ENCODE measurements at places on chromosomes 3 and 15.

GRCh38 chr3:126957776-126958637 lies 24.9 kb upstream of the PLXNA1 start:
- peaks cover 11% of the 10 kb centered on the region for H3K27me3 ChIP-seq
- no peak for DNase-seq
- H3K4me3 ChIP-seq = no peak overlapping the region
- no peak overlapping the region for H3K27ac ChIP-seq
- peaks cover 3% of the 10 kb centered on the region for H3K4me1 ChIP-seq

DNA sequence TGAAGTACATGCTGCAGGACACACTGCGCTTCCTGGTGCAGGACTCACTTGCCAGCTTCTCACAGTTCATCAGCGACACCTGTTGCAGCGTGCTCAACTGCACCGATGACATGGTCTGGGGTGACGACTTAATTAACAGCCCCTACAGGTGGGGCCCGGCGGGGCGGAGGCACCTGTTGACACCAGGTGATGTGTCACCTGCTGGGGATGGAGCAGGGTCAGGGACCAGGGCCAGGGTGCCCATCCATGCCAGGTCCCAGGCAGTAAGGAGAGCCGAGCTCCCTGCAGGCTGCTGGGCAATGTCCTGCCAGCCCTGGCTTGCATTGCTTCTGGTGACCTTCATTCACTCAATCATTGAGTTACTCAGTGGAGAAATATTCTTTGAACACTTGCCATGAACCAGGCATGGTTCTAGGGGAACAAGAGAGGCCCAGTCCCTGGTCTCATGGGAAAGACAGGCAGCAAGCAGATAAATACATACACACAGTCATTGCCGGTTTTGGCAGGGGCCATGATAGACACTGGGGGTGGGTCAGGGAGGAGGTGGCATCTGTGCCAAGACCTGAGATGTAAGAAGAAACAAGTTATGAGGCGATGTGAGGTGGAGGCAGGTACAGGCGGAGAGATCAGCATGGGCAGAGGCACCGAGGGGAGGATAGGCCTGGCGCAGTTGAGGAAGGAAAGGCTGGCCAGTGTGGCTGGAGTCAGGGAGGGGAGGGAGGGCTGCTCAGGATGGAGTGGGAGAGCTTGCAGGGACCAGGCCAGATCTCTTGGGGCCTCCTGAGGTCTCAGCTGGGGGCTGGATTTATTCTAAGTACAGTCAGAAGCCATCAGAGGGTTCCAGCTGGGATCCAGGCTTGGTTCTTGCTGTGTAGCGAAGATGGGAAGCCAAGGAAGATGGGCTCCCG lies 30.8 kb downstream of the DNAH1 start:
- no peaks in the 10 kb centered on the region for H3K27me3 ChIP-seq
- DNase-seq = no peak
- H3K36me3 ChIP-seq = no peaks in the 10 kb centered on the region
- H3K4me1 ChIP-seq = no peaks in the 10 kb centered on the region

GRCh38 chr3:127170814-127171213 lies 22.1 kb upstream of the PRR23E start:
- H3K36me3 ChIP-seq = no peaks in the 10 kb centered on the region
- no peak overlapping the region for H3K4me3 ChIP-seq
- H3K4me1 ChIP-seq = peaks cover 26% of the 10 kb centered on the region

DNA sequence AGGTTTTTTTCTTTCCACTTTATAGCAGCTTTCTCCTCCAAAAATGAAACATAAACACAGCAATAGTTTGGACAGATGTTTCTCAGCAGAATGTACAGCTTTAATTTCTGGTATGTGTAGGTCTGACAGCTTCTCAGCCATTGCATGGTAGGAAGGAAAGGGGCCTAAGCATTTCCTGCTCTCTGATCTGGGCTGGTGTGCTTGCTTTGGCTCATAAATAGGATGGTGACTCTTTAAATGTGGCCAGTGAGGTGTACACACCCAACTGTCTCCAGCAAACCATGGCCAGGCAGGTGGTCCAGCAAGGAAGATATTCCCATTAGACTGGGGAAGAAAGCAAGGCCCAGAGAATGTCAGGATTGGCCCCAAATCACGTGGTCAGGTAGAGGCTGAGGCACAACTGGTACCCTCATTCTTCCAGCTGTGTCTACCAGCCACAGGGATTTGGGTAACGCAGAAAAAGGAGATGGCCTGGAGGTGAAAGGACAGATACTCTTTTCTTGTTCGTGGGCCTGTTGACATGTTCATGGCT lies 52.1 kb downstream of the ITGA11 start:
- peaks cover 5% of the 10 kb centered on the region for H3K4me1 ChIP-seq
- H3K4me3 ChIP-seq = no peak overlapping the region
- H3K27ac ChIP-seq = no peak overlapping the region
- H3K27me3 ChIP-seq = no peaks in the 10 kb centered on the region
- H3K36me3 ChIP-seq = no peaks in the 10 kb centered on the region
- DNase-seq = no peak

DNA sequence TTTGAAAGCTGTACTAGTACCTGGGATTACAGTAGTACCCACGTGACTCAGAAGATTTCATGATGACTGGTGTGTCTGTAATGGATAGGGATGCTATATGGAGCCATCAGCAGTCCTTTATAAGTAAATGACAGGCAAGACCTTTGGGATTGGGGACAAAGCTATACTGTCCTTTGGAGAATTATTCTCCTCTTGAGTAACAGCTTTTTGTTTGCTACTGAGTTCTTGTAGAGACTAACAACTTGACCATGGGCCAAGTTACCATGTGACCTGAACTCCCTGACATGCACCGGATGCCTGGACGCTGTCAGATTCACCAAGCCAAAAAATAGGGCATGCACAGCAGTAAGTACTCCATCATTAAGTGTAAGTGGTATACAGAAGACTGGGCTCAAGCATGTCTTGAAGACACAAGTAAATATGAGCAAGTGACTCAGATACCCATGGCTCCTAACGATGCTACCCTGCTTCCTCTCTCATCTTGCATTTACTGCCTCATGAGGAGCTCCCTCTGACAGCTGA lies 12.9 kb downstream of the SEC11A start:
- no peak for DNase-seq
- no peaks in the 10 kb centered on the region for H3K36me3 ChIP-seq
- no peaks in the 10 kb centered on the region for H3K27me3 ChIP-seq
- H3K4me1 ChIP-seq = no peaks in the 10 kb centered on the region
- H3K4me3 ChIP-seq = no peak overlapping the region

GRCh38 chr3:149473357-149474249 lies 894 bp upstream of the TM4SF4 start:
- H3K4me3 ChIP-seq = no peak overlapping the region
- peaks cover 45% of the 10 kb centered on the region for H3K4me1 ChIP-seq
- H3K27ac ChIP-seq = peak overlapping the region; percentile 75

GRCh38 chr3:11392014-11392859 lies 120.0 kb downstream of the ATG7 start:
- peak overlapping the region; percentile 61 for H3K27ac ChIP-seq
- H3K4me1 ChIP-seq = peaks cover 34% of the 10 kb centered on the region
- peaks cover 7% of the 10 kb centered on the region for H3K36me3 ChIP-seq
- no peak overlapping the region for H3K4me3 ChIP-seq
- no peaks in the 10 kb centered on the region for H3K27me3 ChIP-seq

- H3K36me3 ChIP-seq = peaks cover 26% of the 10 kb centered on the region
- DNase-seq = no peak
- H3K4me3 ChIP-seq = no peak overlapping the region
- no peak overlapping the region for H3K27ac ChIP-seq
- H3K4me1 ChIP-seq = peaks cover 6% of the 10 kb centered on the region
- no peaks in the 10 kb centered on the region for H3K27me3 ChIP-seq
These were observed 10.6 kb downstream of the UBR1 start for GRCh38 chr15:43095243-43095642.

GRCh38 chr3:188439080-188439479 lies 285.1 kb downstream of the LPP start:
- H3K27ac ChIP-seq = no peak overlapping the region
- H3K4me1 ChIP-seq = peaks cover 15% of the 10 kb centered on the region
- no peaks in the 10 kb centered on the region for H3K27me3 ChIP-seq
- no peak overlapping the region for H3K4me3 ChIP-seq
- no peaks in the 10 kb centered on the region for H3K36me3 ChIP-seq
- no peak for DNase-seq

DNA sequence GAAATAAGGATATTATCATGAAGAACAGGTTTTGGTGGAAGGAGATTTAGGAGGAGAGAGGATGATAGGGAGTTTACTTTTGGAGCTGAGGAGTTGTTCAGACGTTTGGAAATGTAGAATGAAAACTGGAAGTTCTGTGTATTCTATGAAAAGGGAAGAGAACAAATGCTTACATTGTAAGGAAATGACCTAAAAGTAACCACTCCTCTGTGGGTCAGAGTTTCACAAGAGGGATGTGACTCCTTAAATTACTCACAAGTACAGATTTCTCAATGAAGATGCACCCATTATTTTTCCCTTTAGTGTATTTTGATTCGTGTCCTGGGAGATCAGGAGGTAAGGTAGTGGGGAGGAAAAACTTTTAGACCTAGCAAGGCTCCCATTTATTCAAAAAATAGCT lies 4.0 kb downstream of the RNF13 start:
- H3K36me3 ChIP-seq = peaks cover 11% of the 10 kb centered on the region
- DNase-seq = no peak
- H3K4me3 ChIP-seq = no peak overlapping the region
- H3K4me1 ChIP-seq = peaks cover 29% of the 10 kb centered on the region
- H3K27me3 ChIP-seq = no peaks in the 10 kb centered on the region

GRCh38 chr15:40366457-40367370 lies 8.7 kb downstream of the DISP2 start:
- no peak overlapping the region for H3K27ac ChIP-seq
- DNase-seq = no peak
- no peaks in the 10 kb centered on the region for H3K36me3 ChIP-seq

GRCh38 chr3:158970006-158970405 lies 168.2 kb downstream of the MFSD1 start:
- no peak overlapping the region for H3K4me3 ChIP-seq
- H3K36me3 ChIP-seq = no peaks in the 10 kb centered on the region
- DNase-seq = no peak
- no peaks in the 10 kb centered on the region for H3K4me1 ChIP-seq
- no peak overlapping the region for H3K27ac ChIP-seq
- peaks cover 2% of the 10 kb centered on the region for H3K27me3 ChIP-seq

DNA sequence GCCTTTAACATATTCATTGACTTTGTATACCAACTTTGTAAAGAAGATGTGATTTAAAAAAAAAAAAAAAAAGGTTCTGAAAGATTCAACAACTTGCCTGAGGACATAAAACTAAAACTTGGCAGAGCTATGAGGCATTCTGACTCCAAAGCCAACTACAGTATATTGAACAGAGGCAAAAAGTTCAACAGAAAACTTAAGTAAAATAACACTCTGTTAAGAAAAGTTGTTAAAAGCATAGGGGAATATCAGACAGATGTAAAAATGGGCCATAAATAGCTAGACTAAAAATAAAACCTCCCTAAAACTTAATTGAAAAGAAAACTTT lies 23.4 kb downstream of the GOLIM4 start:
- H3K27ac ChIP-seq = peak overlapping the region; percentile 95
- H3K36me3 ChIP-seq = peaks cover 5% of the 10 kb centered on the region

DNA sequence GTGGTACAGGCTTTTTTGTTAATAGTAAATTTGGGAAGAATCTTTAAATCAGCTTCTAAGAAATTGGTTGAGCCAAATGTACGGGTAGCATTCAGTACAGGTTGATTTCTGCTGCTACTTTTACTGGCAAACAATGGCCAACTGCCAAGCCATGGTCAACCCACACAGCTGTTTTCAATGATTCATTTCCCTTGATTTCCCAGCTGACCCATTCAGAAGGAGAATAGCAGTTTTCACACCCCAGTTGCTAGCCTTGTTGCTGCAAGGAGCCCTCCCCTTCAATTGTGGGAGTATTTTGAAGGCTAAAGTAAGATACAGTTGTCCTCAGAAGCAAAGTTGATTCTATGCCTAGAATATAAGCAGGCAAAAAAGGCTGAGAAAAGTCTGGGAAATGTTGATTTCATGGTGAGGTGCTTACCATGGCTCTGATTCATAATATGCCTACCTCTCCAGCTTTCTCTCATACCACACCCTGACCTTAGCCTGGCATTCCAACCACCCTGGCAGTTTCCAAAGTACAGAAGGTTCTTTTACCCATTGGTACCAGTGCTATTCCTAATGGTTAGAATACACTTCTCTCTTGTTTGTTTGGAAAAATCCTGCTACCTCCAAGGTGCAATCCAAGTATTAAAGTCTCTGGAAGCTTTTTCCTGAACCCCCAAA lies 320.3 kb upstream of the TGFBR2 start:
- DNase-seq = no peak
- peaks cover 8% of the 10 kb centered on the region for H3K4me1 ChIP-seq
- no peak overlapping the region for H3K4me3 ChIP-seq
- H3K27me3 ChIP-seq = no peaks in the 10 kb centered on the region

GRCh38 chr3:57756528-57757401 lies 656 bp downstream of the SLMAP start:
- peaks cover 2% of the 10 kb centered on the region for H3K36me3 ChIP-seq
- H3K27ac ChIP-seq = peak overlapping the region; percentile 98
- no peaks in the 10 kb centered on the region for H3K27me3 ChIP-seq
- DNase-seq = peak; percentile 57
- peaks cover 44% of the 10 kb centered on the region for H3K4me1 ChIP-seq

GRCh38 chr15:38905632-38906031 lies 341.0 kb upstream of the RASGRP1 start:
- H3K27ac ChIP-seq = no peak overlapping the region
- no peaks in the 10 kb centered on the region for H3K4me1 ChIP-seq
- H3K4me3 ChIP-seq = no peak overlapping the region
- no peak for DNase-seq

DNA sequence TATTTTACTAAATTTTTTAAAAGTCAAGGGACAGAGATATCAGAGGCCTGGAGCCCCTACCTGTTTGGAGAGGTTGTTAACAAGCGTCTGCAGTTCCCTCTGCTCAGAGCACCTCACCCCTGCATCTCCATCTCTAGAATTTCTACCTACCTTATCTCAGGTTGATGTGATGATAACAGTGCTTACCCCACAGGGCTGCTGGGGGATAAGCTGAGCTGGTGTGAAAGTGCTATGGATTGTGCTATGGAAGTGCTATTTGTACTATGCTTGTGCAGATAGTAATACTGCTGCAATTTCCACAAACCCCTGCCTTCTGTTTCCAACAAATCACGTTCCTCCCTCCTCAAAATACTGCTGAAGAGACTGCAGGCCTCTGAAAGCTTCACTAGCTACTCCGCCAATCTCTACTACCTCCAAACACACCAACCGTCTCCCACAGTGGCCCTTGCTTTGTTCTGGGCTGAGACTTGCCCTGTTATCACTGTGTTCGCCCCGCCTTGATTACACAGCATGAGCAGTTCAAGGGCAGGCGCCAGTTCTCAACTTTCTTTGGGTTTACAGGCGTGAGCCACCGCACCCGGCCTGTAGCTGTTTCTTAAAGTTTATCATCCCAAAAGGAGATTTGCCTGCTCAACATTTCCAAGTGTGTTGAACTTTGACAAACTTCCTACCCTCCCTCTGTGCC lies 28.4 kb upstream of the PARL start:
- DNase-seq = no peak
- no peaks in the 10 kb centered on the region for H3K36me3 ChIP-seq
- H3K27ac ChIP-seq = no peak overlapping the region
- peaks cover 7% of the 10 kb centered on the region for H3K27me3 ChIP-seq
- no peaks in the 10 kb centered on the region for H3K4me1 ChIP-seq

DNA sequence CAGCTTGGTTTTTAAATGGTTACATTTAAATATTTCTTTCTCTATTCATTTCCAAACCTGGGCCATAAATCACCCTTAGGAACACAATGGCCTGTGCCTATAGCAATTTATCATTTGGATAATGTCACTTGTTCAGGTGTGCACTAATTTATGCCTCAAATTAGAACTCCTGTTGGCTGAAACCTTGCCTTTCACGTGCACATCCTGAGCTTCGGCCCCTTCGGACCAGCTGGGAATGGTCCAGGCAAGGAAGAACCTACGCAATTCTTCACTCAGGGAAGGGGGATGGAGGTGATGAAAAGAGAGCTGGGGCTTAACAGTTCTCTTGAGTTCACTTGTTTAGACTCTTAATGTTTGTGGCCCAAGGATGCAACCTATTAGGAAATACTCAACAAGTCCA lies 324.1 kb upstream of the ICE2 start:
- H3K36me3 ChIP-seq = no peaks in the 10 kb centered on the region
- no peak overlapping the region for H3K4me3 ChIP-seq

Measured in mesothelial cell of epicardium (in vitro differentiated cells).